ENCODE measurements at places on chromosomes 12 and 14.

GRCh38 chr12:132314516-132315233 lies 14.7 kb downstream of the GALNT9 start:
- no peak for DNase-seq

- DNase-seq, result no peak
Measured at GRCh38 chr12:113485330-113485729, 13.7 kb upstream of the LHX5 start.

DNA sequence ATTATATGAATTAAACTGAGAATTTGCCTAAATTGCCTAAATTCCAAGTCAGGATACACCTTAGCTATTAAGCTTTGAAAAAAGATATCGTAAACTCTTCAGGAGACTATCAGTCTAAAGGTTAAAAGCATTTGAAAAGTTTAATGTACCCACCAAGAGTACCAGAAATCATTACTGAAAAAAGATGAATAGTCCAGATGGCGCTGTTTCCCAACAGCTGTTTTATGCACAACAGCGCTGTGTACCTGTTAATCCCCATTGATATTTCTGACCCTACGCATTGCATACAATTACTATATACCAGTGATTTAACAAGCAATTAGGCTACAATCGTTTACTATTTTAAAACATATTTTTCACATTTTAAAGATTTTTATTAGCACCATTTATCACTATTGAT lies 185.0 kb downstream of the PLCZ1 start:
- no peak for DNase-seq

- DNase-seq, result no peak
Measured at GRCh38 chr12:128929057-128929456, 75.8 kb downstream of the GLT1D1 start.

DNA sequence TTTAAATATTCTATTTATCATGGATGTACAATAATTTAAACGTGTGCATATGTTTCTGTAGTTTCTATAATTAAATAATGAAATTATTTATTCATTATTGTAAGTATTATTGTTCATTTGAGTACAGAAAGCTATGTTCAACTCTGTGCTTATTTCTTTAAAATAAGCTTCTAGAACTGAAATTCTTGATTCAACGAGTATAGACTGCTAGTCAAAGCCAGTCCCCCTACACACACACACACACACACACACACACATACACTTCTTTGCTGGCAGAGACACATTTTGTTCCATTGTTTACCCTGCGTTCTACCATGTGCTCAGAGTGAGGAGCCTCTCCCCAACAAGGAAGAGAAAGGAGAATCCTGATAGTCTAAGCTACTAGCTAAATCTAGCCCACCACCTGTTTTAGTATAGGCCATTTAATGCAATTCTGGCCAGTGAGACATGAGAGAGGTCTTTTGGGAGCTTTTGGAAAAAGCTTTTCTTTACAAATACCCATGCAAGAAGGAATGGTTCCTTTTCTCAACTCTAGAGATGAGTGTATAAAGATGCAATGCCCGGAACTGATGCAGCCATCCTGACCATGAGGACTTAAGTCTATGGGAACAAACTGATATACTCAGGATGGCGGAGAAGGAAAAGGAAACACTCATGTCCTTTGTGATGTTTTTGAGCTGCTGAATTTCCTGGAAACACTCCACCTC lies 161.4 kb downstream of the NDUFA12 start:
- no peak for DNase-seq

DNA sequence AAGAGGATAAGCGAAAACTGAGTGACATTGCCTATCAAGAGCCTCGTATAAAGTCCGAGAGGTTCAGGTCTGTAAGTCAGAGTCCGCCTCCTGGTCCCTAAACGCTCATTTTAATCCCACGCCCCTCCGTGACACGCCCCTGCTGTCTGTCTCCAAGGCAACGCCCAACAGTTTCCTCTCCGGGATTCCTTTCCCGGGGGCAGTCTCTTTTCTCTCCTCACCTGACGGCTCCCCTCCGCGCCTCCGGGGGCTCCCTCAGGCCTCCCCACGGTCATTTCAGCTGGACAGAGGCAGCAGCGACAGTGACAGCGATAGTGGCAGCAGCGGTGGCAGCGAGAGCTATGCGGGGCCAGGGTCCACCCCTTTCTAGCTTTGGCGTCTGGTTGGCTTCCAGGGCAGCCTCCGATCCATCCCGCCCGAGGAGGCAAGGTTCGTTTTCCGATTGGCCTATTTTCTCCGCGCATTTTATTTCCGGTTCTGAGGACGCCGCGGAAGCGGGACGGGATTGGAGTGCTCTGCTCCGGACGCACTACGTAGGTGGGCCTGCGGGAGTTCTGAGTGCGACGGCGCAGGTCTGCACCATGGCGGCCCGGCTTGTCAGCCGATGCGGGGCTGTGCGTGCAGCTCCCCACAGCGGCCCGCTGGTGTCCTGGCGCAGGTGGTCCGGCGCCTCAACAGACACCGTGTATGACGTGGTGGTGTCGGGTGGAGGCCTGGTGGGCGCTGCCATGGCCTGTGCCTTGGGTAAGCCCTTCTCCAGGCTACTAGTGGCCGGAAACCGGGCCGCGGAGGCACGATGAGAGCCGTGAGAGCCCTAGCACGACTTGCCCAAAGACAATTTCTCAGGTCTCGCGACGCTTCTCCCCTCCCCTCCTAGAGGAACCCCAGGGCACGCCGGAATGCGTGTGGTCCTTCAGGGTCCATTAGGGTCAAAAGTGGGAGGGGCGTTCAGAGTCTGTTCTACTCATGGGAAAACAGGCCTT lies at the start of the genes COQ6 and FAM161B:
COQ6 (plus strand) TSS at position 551 of the 983 bp plus-strand sequence; CDS start at position 582, 31 bp downstream.
FAM161B (minus strand) TSS at position 343 of the 983 bp plus-strand sequence; CDS start at position 275, 68 bp downstream.
- peak; percentile 83 for DNase-seq

- no peak for DNase-seq
Measured at GRCh38 chr12:5269846-5270245, 162.1 kb upstream of the NTF3 start.

GRCh38 chr14:25929881-25930615 lies 667.8 kb downstream of the NOVA1 start:
- no peak for DNase-seq
